Activated CD8-positive, alpha-beta T cell treated with anti-CD3 and anti-CD28 coated beads for 36 hours (primary cell): ENCODE measurements at places on chromosomes 2 and 18.

- DNase-seq = no peak
Measured at GRCh38 chr2:152443771-152444170, 108.8 kb downstream of the FMNL2 start.

DNA sequence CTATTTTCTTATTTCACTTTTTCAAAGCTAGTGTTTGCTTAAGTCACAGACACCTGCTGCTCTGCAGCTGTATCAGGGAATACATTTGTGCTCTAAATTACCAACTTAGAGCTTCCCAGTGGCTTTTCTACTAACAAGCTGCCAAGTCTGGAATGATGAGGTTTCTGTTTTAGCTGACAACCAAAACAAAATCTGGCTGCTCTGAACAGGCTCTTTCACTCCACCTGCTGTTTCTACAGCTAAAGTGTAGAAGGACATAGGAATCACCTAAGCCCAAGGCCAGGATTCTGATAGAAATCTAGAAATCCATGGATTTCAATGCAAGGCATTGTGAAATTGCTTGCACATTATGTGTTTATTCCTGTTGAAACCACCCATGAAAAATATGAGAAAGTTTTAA, 201.2 kb downstream of the SUCLG1 start:
- DNase-seq = no peak

DNA sequence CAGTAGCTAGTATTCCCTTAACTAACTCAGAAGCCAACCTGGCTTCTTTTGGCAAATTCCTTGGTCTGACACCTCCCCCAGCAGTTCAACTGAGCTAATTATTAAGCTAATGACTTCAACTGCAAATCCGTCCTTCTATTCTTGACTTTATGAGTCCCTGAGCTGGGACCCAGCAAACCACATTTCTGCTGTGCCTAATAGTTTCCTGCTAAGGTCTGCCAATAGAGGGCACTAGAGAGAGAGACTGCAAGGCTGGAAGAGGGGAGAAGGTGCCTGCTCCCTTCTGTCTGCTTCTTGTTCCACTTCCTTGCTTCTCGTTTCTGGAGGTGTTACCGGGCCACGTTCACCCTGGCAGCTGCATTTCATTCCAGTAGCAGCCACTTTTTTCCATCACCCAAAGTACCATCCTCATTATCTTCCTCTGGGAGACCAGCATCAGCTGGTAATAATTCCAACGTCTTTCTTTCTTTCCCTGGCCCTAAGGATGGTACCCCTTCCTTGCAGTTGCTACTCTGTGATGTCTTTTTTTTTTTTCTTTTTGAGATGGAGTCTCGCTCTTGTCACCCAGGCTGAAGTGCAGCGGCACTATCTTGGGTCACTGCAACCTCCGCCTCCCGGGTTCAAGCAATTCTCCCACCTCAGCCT, 352.0 kb downstream of the TNS1 start:
- peak; percentile 42 for DNase-seq

DNA sequence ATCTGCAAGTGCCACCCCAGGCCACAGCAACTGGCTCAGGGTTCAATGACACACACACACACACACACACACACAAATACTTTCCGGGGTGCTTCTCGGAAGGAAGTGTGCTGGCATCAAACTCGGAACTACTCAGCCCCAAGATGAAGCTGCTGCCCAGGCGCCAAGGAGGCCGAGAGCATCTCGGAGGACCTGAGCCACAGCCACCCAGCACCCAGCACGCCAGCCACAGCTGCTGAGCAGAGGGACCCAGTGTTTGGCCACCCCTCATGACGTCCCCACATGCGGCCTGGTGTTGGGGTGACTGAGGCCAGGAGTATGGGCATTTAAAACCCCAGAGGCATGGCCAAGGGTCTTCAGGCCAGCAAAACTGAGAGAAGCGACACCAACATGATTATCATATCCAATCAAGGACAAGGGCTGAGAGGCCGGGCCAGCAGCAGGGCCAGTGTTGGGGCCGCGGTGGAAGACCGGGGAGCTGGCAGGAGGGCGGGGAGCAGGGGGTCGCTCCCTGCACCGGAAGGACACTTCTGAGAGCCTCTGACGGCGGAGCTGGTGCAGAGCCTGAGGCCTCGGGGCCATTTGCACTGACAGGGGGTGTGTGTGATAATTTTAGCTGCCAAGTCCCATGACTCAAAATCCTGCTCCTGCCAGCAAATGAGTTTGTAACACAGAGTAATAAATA, 61.8 kb downstream of the BIN1 start:
- no peak for DNase-seq

- no peak for DNase-seq
Measured at GRCh38 chr2:48695991-48696390, 59.5 kb downstream of the LHCGR start.

- DNase-seq = peak; percentile 71
Measured at GRCh38 chr2:198309673-198310280, 505.4 kb downstream of the PLCL1 start.

- no peak for DNase-seq
Measured at GRCh38 chr18:22564036-22564435, 146.3 kb upstream of the CTAGE1 start.

GRCh38 chr2:182906454-182906853, 40.0 kb upstream of the FRZB start:
- DNase-seq = no peak

DNA sequence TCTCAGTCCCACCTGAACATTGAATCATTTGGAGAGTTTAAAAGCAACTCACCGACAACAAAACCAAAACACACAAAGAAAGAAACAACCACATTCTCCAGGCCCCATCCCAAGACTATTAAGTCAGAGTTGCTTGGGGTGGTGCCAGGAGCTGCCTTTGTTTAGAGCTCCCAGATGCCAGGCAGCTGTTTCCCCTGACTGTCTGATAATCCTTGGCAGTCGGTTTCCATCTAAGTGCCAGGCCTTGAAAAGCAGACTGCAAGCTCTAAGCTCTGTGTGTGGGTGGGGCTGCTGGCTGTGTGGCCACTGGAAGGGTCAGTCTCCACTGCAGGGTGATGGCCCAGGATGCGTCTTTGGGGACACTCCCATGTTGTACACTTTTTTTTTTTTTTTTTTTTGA, 255.3 kb upstream of the AGAP1 start:
- no peak for DNase-seq

GRCh38 chr18:2138552-2138951, 432.8 kb downstream of the METTL4 start:
- no peak for DNase-seq

- DNase-seq = no peak
Measured at GRCh38 chr2:9578467-9579235, 23.0 kb upstream of the ADAM17 start.

- no peak for DNase-seq
Measured at GRCh38 chr2:45272549-45273265, 263.5 kb upstream of the SIX2 start.

DNA sequence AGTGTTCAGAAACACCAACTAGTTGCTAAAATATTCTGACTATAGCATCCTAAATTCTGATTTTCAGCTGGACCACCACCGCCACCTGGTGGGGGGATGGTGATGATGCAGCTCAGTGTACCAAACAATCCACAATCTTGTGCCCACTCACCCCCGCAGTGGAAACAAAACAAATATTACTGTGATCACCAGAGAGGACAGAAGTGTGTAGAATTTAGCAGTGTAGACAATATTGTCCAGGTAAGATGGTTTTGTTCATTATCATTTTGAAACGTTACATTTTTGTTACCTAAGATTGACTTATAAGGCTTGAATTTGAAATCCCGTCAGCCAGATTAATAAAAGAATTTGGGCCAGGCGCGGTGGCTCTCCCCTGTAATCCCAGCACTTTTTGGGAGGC, 31.7 kb upstream of the UBXN4 start:
- peak; percentile 83 for DNase-seq

DNA sequence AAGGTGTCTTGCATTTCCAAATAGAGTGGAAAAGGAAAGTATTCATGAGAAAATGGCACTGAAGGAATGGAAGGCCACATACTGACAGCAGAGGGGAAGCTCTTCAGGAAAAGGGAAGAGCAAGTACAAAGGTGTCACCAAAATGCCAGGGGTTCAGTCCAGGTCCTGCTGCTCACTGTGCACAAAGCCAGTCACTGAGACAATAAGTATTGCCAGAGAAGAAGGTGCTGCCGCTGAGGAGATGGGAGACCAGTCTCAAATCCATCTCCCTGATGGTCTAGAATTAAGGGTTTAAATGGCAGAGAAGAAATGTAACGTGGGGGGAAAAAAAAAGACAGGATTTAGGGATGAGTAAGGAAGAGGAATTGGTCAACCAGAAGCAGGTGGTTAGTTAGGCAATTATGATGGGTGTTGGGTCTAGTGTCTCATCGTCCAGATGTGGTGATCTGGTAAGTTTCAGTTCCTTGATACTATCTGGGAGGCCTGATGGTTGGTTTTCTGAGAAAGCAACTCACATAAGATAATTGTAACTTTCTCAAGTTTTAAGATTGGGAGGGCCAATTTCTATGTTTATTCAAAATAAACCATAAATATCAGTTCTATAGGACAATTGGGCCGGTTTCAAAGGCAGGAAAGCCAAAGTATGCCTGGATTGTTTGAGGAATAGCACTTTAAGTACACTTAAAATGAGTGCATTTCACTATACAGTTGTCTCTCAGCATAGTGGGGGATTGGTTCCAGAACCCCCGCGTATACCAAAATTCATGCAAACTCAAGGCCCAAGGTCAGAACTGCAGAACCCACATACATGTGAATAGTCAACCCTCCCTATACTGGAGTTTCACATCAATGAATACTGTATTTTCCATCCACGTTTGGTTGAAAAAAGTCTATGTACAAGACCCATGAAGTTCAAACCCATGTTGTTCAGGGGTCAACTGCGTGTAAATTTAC, 109.1 kb upstream of the DNAJC10 start:
- DNase-seq = no peak

DNA sequence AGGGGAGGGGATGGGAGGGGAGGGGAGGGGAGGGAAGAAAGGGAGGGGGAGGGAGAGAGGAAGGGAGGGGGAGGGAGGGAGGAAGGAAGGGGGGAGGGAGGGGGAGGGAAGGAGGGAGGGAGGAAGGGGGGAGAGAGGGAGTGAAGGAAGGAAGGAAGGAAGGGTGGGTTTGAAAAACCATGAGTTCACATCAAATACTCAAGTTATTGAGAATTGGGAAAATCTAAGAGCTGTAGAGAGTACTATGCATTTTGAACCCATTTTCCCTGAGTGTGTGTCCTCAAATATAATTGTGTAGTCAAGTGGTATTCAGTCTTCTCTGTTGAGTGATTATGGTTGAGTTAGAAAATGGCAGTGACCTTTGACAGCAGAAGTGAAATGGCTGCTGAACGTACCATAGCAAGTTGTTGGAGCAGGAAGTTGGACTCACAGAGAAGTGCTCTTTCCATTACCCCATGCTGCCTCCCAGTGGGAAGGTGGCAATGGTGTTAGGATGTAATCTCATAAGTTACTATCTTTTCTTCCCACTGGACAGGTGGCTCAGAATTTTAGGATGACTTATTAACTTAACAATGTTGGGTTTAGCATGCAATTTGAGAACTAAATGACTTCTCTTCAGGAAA, 214.6 kb downstream of the SETBP1 start:
- DNase-seq = peak; percentile 53

GRCh38 chr2:5946225-5947115, 254.3 kb downstream of the SOX11 start:
- no peak for DNase-seq

DNA sequence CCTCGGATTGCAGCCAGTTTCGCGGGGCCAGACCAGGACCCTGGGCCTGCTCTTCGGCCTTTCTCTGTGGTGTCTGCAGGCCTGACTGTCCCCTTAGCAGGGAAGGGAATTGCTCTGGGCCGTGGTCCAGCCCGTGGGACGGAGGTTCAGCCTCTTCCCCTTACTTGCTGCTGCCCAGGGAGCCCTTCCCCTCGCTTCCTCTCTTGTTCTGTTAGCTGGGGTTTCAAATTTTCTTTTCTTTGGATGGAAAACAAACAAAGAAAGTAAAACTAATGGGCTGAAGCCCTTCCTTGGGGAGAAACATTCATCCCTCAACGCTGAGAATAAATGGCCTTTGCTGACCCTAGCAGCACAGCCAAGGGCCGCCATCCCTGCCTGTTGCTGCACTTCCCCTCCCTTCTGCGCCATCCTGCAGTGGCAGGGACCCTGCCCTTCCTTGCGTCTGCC, 52.4 kb downstream of the ASAP2 start:
- no peak for DNase-seq

- DNase-seq = peak; percentile 36
Measured at GRCh38 chr18:31684279-31685096, at the start of gene B4GALT6. TSS of gene B4GALT6 (minus strand) at chr18:31684581. CDS start at chr18:31684426, 155 bp downstream.

- DNase-seq = no peak
Measured at GRCh38 chr2:21552981-21553380, 429.2 kb downstream of the TDRD15 start.

DNA sequence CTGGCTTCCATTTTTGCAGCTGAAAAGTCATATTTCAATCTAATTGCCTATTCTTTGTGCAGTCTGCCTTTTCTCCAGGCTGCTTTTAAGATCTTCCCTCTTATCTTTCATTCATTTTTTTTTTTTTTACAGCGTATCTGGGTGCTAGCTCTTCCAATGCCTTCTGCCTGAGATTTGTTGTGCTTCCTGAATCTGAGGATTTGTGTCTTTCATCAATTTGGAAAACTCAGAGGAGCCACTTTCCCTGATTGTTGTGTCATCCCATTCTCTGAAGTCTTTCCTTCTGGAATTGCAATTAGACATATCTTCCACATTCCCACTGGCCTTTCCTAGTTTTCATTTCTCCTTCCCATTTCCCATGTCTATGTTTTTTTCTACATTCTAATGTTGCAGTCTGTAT, 21.9 kb upstream of the ACKR3 start:
- DNase-seq = no peak

- no peak for DNase-seq
Measured at GRCh38 chr2:28565720-28566295, 69.9 kb downstream of the PLB1 start.

DNA sequence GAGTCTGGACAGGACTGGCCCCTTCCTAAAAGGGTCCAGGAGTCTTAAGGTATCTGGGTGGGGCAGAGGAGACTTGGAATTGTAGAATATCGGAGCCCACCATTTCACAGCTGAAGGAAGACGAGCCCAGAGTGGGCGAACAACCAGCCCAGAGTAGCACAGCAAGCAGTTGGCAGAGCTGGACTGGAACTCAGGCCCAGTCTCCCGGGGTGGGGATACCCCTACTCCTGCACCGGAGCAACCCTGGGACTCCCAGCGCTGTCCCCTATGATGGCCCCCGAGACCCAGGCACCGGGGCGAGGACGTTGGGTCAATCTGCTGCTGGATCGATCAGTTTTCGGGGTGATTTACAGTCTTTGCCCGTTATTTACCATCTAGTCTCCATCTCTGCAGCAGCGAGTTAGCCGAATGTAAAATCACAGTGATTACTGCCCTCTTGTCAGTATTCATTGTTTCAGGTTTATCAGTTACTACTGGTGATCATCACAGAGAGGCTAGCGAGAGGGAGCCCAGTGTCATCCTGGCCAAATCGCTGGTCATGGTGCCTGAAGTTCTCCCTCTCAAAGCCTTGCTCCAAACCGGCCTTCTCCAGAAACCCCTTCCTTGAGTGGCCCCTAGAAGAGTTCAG, 75.3 kb downstream of the SMAD7 start:
- no peak for DNase-seq

DNA sequence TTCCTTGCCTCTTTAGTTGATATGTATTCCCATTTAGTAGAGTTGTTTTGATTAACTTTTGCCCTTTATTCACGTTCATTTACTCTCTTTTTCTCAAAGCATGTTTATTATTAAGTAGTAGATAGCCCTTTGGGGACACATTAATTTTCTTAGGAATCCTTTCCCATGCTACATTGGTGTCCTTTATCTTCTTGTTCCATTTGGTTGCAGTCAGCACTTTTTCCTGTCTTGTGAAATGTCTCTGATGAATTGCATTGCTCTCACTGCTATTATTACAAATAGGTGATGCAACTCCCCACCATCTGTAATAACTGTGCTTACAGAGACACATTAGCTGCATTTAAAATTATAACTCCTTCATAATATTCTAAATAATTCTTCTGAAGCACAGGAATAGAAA, 428.5 kb upstream of the CNTNAP5 start:
- no peak for DNase-seq

GRCh38 chr2:182261860-182262387, 164.9 kb downstream of the PDE1A start:
- no peak for DNase-seq
